ENCODE measurements at places on chromosomes 1 and 21. TPM values are rescaled to one million over a fixed set of nuclear protein-coding genes. Genes with fewer than 3 reads are reported as not detected.

The SYNC gene
- total RNA-seq: 6.5 TPM

GRCh38 chr1:19651141-19651737 lies 7.1 kb downstream of the NBL1 start:
- H3K4me1 ChIP-seq: peaks cover 14% of the 10 kb centered on the region
- peak overlapping the region; percentile 65 for H3K27ac ChIP-seq
- DNase-seq: peak; percentile 49
- H3K27me3 ChIP-seq: no peaks in the 10 kb centered on the region

The KIAA1614 gene
- total RNA-seq: 2.0 TPM

The FCRL4 gene
- not detected for total RNA-seq

- H3K27me3 ChIP-seq: no peaks in the 10 kb centered on the region
- H3K36me3 ChIP-seq: no peaks in the 10 kb centered on the region
- no peak overlapping the region for H3K27ac ChIP-seq
- no peak overlapping the region for H3K4me3 ChIP-seq
- DNase-seq: no peak
Observed at GRCh38 chr1:231526536-231526935, 1.9 kb upstream of the TSNAX start.

- H3K27me3 ChIP-seq: no peaks in the 10 kb centered on the region
- no peak overlapping the region for H3K4me3 ChIP-seq
- no peak for DNase-seq
Observed at GRCh38 chr1:3522112-3522511, 67.6 kb downstream of the ARHGEF16 start.

DNA sequence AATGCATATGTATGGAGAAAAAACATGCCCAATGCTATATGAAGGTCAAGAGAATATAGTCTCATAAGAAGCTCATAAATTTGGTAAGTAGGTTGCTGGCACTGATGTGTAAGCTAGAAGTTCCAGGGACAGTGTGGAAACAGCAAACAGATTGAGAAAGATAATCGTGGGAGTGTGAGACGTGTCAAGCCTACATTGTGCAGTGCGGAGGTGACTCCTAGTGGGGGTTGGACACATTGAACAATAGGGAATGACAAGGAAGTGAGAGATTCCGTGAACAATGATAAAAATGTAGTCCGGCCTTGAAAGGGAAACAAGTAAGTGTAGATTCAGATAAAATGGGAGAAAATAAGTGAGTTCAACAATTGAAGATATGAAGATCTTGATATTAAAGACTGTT lies 788.4 kb upstream of the PRMT6 start:
- no peaks in the 10 kb centered on the region for H3K27me3 ChIP-seq
- H3K4me3 ChIP-seq: no peak overlapping the region
- DNase-seq: no peak
- H3K36me3 ChIP-seq: no peaks in the 10 kb centered on the region
- H3K27ac ChIP-seq: no peak overlapping the region

The ZBTB48 gene
- 25.1 TPM for total RNA-seq

The DENND2C gene
- total RNA-seq: 0.22 TPM

- H3K27ac ChIP-seq: no peak overlapping the region
- peaks cover 5% of the 10 kb centered on the region for H3K4me1 ChIP-seq
- no peaks in the 10 kb centered on the region for H3K27me3 ChIP-seq
- peak; percentile 23 for DNase-seq
Observed at GRCh38 chr1:204287466-204287891, 72.2 kb downstream of the PLEKHA6 start.

GRCh38 chr1:43056981-43057391 lies 98.3 kb upstream of the SLC2A1 start:
- H3K27me3 ChIP-seq: peaks cover 17% of the 10 kb centered on the region
- no peaks in the 10 kb centered on the region for H3K4me1 ChIP-seq
- H3K4me3 ChIP-seq: no peak overlapping the region

DNA sequence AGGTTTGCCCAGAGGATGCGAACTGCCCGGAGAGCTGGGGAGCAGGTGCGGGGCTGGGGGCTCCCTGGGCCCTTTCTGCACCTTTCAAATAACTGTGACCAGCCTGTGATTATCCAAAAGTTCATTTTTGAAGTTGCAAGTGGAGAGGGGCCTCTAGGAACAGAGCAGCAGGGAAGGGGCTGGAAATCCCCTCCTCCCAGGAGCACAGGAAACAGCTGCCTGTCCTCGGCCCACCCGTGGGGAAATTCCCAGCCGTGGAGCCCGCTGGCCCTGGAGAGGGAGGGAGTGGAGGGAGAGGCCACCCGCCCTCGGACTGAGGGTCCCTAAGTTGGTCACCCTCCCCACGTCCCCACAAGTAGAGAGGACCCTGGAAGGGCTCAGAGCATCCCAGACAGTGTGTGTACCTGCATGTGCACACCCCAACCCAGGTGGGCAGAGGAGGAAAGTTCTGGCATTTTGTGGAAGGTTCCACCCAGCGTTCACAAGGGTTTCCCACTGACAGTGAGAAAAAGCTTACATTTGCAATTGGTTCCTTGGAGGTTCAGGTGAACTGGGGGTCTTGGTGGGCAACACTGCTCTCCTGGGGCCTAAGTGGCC lies 1.2 kb upstream of the TNFRSF4 start:
- no peak overlapping the region for H3K27ac ChIP-seq
- H3K4me3 ChIP-seq: no peak overlapping the region
- peaks cover 13% of the 10 kb centered on the region for H3K36me3 ChIP-seq
- H3K27me3 ChIP-seq: no peaks in the 10 kb centered on the region
- peak; percentile 29 for DNase-seq

DNA sequence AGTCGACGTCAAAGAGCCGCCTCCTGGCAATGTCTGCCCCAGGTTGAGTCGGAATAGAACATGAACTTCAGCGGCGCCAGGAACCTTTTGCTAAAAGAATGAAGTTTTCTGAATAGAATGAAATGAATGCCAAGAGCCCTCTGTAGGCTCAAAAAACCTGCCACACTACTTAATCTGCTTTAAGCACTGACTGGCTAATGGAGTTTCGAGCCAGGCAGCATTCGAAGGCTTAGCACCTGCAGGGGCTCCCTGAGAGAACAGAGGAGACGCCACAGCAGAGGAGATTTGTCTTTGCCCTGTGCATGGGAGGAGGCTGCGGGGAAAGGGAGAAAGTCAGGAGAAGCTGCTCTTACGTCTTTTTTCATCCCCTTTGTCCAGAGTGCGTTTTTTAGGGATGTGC lies 641.7 kb downstream of the AJAP1 start:
- H3K27ac ChIP-seq: no peak overlapping the region
- no peaks in the 10 kb centered on the region for H3K4me1 ChIP-seq
- no peaks in the 10 kb centered on the region for H3K36me3 ChIP-seq

The TIAM1 gene
- total RNA-seq: 0.83 TPM

- DNase-seq: peak; percentile 1
- no peaks in the 10 kb centered on the region for H3K4me1 ChIP-seq
- H3K27ac ChIP-seq: no peak overlapping the region
Observed at GRCh38 chr1:234270581-234271242, 102.5 kb upstream of the COA6 start.

The C1orf141 gene
- total RNA-seq: not detected

DNA sequence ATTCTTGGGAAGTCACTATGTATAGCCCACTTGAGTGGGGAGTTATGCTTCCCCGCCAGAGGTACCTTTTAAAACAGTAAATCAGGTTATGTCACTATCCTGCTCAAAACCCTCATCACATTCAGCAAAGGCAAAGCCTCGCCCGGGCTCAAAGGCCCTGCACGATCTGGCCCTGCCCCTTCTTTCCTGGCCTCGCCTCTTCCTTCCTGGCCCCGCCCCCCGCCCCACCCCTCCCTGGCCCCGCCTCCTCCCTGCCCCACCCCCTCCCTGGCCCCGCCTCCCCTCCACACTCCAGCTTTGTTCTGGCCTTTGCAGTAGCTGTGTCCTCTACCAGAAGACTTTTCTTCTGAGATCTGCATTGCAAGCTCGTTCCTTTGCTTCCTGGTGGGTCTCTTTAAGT lies 6.6 kb downstream of the LDLRAD2 start:
- H3K36me3 ChIP-seq: peaks cover 31% of the 10 kb centered on the region
- no peak overlapping the region for H3K27ac ChIP-seq
- peaks cover 25% of the 10 kb centered on the region for H3K4me1 ChIP-seq
- no peaks in the 10 kb centered on the region for H3K27me3 ChIP-seq

DNA sequence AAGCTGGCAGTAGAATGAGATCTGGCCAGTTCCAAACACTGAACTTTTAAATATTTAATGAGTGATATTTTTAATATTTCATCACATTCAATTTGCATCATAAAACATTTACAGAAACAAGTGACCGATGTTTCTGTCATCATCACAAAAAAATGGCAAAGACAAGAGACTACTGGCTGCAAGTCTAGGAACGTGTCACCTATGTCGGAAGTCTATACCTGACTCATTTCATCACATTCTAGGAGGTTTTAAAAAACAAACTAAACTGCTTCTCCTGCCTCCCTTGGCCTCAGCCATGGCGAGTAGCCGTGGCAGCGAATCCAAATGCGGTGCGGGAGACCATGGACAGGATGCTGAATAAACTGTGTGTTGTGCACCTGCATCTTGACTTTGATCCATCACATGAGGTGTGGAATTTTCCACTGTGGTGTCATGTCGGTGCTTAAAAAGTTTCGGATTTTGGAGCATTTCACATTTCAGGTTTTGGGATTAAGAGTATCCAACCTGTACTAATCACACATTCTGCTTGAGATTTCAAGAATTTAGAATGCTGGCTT lies 43.1 kb downstream of the CLSTN1 start:
- H3K27me3 ChIP-seq: no peaks in the 10 kb centered on the region
- peaks cover 4% of the 10 kb centered on the region for H3K4me1 ChIP-seq
- no peaks in the 10 kb centered on the region for H3K36me3 ChIP-seq
- no peak for DNase-seq

DNA sequence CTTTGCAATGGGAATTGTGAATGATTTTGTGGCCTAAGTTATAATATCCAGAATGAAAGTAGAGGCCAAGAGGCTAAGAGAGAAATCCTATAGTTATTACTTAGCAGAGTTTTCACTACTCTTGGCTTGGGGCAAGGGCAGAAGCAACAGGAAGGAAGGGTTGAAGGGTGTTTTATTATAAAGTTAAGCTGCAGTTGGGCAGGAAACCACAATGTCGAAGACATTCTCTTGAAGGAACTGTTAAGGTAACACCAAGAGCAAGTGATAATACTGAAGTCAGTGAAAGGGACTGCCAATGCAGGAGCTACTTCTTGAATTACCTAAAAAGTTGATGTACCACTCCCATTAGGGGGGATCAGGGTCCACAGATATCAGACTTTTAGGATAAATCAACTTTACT lies 8.3 kb downstream of the XCL2 start:
- H3K36me3 ChIP-seq: no peaks in the 10 kb centered on the region

Data from endothelial cell of umbilical vein (primary cell).